ENCODE measurements at places on chromosomes 4 and X.

- no peak for DNase-seq
Observed at GRCh38 chrX:19599253-19599652, 83.9 kb upstream of the MAP3K15 start.

DNA sequence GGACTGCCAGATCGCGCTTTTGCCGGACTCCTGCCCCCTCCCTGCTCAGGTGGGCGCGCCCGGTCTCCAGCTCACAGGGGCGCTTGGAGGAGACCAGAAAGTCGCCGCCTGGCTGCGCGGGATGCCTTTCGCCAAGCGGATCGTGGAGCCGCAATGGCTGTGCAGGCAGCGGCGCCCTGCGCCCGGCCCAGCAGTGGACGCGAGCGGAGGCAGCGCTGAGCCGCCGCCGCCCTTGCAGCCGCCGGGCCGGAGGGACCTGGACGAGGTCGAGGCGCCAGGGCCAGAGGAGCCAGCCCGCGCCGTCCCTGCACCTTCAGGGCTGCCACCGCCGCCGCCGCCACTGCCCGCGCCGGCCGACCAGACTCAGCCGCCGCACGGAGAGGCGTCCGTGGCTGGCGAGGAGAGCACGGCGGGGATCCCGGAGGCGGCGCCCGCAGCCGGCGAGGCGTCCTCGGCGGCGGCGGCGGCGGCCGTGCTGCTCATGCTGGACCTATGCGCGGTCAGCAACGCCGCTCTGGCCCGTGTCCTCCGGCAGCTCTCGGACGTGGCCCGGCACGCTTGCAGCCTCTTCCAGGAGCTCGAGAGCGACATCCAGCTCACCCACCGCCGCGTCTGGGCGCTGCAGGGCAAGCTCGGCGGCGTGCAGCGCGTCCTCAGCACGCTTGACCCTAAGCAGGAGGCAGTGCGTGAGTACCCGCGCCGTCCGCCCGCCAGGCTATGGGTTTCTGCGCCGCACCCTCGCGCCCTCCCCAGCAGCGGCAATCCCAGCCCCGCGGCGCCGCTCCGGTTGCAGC, 834 bp downstream of the NHS start:
- peak; percentile 25 for DNase-seq

DNA sequence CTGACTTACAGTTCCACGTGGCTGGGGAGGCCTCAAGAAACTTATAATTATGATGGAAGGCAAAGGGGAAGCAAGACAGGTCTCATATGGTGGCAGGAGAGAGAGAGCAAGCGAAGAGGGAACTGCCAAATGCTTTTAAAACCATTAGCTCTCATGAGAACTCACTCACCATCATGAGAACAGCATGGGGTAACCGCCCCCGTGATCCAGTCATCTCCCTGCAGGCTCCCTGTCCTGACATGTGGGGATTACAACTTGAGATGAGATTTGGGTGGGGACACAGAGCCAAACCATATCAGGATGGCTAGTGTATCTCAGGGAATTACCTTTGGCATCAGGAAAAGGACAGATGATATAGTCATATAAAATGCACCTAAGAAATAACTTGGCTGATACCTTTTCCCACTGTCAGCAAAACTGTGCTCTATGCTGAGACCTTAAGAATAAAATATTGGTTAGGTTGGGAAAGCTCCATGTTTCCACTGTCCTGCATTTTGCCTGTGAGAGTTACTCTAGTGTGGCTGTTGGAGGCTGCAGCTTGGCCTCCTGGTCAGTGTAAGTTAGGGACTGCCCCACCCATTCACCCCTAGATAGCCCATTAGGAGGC, 110.3 kb downstream of the UCHL1 start:
- no peak for DNase-seq

DNA sequence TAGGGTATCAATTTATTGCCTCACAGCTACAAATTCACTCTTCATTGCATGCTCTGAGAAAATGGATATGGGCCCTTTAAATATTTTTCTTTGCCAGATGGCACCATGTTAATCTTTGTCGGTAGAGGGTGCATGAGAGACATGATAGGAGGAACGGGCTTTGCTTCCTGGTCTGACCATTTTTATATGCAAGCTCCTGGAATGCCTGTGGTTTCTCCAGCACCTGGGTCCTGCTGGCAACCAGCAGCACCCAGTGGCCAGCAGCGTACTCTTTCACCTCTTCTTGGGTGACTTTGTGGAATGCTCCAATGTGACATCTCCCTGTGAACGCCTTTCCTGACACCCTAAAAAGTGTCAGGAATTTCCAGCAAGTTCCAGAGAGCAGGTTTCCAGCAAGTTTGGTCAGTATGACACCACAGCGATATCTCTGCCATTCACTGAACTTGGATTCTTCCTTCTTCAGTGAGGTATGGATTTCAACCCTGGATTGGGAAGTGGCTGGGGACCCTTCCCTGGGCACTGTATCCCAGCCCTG, 140.3 kb upstream of the PGRMC2 start:
- DNase-seq = peak; percentile 15

DNA sequence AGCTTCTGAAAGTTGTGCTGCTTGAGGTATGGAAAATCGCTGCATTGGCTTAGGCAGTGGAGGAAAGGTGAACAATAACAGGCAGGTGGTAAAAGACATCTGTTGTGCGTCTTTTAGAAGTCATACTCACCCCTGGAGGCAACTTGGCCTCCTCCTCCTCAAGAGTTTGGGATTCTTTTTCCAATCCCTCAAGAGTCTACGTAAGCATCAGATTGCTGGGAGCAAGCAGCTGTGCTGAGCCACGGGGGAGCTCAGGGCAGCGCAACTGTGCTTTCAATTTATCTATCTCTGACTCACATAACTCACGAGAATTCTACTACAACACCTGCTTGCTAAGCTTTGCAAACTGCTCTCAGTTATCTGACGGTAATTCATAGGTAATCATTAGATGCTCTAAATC, 6.4 kb upstream of the RBMX2 start:
- peak; percentile 22 for DNase-seq

GRCh38 chr4:108173599-108174057, 4.9 kb upstream of the LEF1 start:
- DNase-seq = no peak

DNA sequence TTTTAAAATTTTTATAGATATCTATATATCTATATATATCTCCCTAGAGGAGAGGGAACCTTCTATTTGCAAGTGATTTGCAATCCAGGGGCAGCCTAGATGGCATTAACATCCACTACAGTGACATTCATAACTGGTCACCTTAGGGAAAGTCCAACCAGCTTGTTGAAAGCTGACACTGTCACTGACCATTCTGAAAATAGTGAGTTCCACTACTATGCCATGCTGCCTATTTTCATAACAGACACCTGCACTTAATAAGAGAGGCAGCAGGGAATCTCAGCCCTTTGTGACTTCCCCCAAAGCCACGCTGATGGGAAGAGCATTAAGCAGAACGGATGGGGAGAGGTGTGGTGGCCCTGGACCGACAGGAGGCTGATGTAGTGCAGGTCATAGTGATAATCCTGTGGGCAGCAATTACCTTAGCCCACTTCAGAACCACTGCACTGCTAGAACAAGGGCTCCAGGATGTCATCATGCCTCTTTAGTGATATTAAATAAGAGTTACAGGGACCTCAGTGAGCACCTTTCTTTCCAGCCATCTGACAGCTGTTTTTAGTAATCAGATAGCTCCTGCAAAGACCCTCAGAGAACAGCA, 51.3 kb downstream of the GPRIN3 start:
- DNase-seq = no peak

DNA sequence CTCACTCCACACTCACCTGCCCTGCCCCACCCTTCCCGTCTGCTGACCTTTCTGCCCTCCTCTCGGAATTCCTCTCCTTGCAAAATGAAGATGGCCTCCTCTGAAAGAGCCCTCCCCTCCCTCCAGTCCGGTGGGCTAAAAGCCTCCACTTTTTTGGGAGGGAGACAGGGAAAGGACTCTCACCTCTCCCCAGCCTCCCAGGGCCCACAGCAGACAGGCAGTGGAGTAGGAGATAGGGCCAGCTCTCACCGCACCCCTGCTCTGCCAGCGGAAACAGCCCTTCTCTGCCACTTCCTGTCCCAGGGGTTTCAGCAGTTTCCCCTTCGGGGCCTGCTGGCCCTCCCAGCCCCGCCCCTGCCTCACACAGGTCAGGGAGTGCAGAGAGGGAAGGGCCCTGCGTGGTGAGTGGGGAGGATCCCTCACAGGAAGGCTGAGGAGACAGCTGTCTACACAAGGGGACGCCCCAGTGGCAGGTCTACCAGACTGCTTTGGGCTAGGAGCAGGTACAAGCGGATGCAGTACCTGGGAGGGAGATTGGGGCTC, 18.2 kb downstream of the ELF4 start:
- DNase-seq = no peak

DNA sequence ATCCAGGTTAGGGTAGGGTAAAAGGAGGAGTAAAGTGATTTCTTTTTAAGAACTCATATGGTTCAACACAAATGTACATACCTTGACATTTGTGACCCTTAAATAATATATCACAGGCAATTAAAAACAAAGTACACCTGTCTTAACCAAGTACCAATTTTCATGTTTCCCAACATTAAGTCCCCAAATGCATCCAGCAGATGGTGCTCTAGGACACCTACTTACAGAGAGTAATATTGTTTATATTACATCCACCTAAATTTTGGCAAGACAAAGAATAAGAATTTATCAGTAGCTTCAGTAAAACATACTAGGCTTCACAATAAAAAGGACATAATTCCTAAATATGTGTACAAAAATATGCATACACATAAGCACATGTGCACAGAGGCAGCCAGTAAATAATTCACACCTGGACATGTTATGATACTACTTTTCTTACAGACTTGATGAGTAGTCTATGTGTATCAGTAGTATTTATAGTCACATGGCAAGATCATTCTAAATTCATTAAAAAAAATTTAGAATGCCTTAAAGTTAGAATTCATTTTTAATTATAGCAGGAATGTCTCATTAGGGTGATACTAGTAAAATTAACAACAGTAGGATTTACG, 219.7 kb downstream of the DCLK2 start:
- peak; percentile 75 for DNase-seq

DNA sequence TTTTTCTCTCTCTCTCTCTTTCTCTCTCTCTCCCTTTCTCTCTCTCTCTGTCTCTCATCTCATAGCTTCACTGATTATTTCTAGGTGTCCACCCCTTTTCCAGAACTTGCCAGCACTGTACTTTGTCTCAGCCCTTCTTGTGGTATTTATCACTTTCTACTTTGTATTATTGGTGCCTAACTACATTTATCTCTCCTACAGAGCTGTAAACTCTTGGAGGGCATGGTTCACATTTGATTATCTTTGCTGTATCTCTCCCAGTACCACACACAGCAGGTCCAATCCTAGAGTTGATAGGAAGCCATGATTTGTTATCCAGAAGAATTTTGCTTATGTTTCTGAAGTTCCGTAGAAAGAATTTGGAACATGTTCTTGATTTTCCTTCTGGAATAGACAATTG, 5.2 kb upstream of the PRKG2 start:
- no peak for DNase-seq

DNA sequence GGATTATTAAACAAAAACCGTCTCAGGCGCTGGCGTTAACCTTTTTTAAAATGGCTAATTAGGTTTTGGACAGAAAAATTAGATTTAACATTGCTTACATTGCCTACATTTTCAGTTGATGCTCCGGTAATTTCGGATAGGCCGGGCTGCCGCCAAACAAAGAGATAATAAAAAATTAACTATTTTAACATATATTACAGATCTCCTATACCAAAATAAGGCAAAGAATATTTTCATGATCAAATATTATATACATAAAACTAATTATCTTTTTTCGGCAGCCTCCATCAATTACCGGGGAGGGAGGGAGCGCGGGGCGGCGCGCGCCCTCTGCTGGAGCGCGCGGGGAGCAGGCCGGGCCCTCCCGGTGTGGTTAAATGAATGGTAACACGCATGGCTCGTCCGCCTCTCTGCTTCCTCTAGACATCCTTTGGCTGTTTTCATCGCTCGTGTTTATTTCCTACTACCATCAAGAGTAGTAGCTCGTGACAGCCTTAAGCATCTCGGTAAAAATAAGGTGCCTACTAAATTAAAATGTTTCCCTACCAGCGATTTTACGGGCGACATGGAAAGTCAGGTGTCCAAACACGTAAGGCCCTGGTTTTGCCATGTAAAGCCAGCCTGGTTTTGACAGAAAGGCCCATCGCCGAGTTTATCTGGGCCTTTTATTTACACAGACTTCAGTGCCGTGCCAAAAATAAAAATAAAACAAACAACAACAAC, 52.4 kb upstream of the TMEM33 start:
- peak; percentile 59 for DNase-seq

DNA sequence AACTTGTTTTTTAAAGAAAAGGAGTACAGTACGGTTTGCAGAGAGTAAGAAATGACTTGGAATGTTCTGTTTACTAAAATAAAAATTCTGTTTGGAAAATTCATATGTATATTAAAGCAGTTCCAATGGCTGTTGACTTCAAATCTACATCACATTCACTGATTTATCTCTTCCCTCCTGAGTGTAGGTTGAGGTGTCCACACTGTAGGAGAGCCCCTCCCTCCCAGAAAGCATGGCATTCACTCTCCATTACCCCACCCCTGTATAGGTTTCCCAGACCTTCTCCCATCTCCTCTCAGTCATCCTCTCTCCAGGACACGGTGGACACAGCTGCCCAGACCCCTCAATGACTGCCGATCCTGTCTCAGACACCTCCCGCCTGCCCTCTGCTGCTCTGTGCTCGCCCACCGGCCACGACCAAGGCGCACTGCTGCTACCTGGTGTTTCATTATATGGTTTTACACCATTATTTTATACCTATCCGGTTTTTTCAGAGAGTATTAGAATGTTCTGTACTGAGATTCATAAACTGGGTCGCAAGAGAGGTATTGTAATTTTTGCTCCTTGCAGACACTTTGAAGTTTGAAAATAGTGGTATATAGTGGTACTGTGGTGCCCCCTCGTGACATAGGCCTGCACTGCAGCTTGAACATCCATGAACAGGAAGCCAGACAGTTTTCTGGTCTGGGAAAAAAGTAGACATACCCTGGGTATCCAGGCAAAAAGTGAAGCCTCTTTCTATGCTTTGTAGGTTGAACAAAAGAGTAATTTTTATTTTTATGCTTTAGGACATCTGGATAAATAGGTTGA, 38.8 kb upstream of the BEX4 start:
- peak; percentile 62 for DNase-seq

GRCh38 chr4:85474818-85475630, at the start of gene ARHGAP24:
ARHGAP24 (plus strand) TSS chr4:85475150.
- DNase-seq = peak; percentile 98

DNA sequence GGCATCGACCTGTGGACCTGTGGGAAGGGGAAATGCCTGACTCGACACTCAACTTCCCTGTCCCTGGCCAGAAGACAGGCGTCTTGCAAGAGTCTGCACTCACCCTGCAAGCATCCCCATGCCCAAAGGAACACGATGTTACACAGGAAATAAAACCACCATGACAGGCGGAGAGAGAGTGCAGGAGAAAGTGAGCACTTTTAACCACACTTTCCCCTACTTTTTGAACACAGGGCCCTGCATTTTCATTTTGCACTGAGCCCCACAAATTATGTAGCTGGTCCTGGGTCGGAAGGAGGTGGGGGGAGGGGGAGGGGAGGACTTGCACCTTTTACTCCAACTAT, 13.8 kb upstream of the MAN2B2 start:
- DNase-seq = no peak

DNA sequence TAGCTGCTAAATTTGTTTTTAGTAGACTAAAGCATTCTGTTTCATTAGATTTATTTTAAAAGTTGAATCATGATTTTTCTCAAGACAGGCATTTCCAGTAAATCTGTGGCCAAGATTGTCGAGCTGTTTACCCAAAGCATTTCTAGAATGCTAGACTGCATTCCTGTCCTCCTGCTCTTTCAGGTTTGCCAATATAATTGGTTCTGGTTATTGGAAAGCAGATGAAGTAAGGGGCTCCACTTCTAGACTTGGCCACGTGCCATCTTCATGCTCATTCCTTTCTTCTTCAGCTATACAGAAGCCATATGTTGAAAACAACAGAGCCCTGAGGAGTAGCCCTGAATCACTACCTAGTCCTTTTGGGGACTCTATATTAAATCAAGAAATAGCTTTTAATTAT, 62.5 kb downstream of the PGRMC2 start:
- peak; percentile 78 for DNase-seq
